Midbrain (tissue), 1 donor: ENCODE measurements at places on chromosomes 12 and 14.
A peak's percentile ranks its signal among the peaks of the same experiment; 100 is the strongest.

DNA sequence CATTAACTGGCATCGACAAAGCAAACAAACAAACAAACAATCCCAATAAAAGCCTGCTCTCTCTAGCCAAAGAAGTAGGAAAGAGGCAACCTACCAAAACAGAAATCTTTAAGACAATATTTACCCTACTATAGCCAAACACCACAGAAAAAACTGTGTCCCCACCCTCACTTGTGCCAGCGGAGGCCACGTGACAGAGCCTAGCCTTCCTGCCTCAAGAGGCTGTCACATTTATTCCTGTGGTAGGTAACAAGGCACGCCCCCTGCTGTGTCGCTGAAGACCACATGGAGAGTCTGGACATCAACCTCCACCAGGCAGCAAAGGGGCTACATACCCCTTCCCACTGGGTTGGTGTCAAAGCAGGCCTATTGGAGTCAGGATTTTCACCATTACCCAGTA, 148.1 kb downstream of the LMNTD1 start:
- no peak for DNase-seq

GRCh38 chr14:95226801-95227200, 69.5 kb upstream of the DICER1 start:
- no peak for DNase-seq

DNA sequence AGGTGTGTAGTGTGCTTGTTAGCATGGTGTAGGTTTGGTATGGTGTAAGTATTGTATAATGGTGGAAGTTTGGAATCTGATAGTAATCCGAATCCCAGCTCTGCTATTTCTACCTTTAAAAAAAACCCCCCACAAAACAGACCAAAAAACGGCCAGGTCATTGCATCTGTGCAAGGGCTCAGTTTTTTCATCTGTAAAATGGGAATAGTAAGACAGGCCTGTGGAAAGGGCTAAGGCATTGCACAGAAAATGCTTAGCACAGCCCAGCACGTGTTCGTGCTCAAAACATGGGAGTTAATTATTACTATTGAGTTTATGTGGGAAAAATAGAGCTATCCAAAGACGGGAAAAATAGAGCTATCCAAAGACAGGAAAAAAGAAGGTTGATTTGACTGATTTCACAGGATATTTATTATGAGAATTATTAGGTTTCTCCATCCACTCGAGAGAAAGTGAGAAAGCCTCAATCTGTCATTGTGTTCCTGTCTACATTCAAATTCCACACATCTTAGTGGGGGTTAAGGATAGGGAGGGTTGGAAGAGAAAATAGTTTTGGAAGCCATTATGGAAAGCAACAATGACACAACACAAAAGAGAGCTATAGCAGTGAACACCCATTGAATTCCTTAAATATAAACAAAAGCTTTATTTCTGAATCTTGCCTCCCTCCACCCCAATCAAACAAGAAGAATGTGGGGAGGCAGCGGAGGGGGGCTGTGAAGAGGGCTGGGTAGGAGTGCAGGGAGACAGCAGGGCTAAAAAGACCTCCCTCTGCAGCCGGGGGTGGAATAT, 126.8 kb upstream of the MAX start:
- no peak for DNase-seq

DNA sequence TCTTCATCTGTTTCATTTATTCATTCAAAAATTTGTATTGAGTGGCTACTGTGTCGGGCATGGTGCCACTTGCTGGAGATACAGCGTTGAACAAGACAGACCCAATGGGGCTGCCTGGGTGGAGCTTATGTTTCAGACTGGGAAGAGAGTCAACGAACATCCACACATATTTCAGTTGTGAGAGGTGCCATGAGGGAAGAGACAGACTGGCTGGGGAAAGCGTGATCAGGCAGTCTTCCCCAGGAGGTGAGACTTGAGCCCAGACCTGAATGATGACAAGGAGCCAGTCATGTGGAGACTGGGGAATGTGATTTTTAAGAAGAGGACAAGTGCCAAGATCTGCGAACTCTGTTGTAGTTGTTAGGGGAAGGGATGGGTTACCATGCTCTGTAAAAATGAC, 12.2 kb downstream of the BICD1 start:
- no peak for DNase-seq

- no peak for DNase-seq
These were observed 505.5 kb downstream of the NPAS3 start for GRCh38 chr14:33444136-33444535.

- DNase-seq: no peak
These were observed 446 bp downstream of the STAC3 start for GRCh38 chr12:57250541-57250940.

DNA sequence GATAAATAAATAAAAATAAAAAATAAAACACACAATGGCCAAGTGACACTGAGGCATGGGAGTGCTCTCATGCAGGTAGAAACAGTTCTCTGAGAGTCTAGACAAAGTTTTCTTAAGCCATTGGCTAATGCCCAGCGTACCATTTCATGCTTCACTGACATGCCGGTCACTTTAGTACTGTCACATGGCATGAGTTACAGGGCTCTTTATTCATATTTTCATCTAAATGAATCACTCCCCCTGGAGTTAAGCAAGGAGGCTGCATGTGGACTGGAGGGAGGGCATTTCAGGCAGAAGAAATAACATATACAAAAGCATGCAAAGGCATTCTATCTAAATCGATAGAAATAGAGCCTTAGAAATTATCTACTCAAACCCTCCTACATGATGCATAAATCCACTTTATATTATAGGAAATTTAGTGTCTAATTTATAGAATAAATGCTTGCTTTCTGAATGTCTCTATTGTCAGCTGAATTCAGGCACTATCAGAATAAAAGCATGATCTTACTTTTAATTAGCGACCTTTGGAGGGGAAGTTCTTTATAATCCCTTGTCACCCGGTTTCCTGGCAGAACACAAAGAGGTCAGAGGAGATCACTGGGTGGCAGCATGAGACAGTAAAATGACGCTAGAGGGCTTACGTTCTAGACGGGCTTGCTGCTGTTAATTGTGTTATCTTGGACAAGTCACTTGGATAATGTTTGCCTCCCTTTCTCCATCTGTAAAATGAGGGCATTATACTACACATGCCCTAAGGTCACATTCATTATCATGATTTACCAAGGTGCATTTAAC, 17.5 kb downstream of the DYRK4 start:
- no peak for DNase-seq

GRCh38 chr12:131897875-131898274, 3.5 kb downstream of the ULK1 start:
- DNase-seq: no peak

- DNase-seq: no peak
These were observed 27.7 kb downstream of the KLC1 start for GRCh38 chr14:103656756-103657133.

GRCh38 chr12:1643043-1643442, 14.0 kb downstream of the WNT5B start:
- no peak for DNase-seq

- DNase-seq: no peak
These were observed 198.1 kb downstream of the SEC23A start for GRCh38 chr14:38904959-38905358.

GRCh38 chr14:71403656-71404055, 496.4 kb downstream of the PCNX1 start:
- no peak for DNase-seq

GRCh38 chr14:53748691-53749090, 207.9 kb downstream of the BMP4 start:
- no peak for DNase-seq

DNA sequence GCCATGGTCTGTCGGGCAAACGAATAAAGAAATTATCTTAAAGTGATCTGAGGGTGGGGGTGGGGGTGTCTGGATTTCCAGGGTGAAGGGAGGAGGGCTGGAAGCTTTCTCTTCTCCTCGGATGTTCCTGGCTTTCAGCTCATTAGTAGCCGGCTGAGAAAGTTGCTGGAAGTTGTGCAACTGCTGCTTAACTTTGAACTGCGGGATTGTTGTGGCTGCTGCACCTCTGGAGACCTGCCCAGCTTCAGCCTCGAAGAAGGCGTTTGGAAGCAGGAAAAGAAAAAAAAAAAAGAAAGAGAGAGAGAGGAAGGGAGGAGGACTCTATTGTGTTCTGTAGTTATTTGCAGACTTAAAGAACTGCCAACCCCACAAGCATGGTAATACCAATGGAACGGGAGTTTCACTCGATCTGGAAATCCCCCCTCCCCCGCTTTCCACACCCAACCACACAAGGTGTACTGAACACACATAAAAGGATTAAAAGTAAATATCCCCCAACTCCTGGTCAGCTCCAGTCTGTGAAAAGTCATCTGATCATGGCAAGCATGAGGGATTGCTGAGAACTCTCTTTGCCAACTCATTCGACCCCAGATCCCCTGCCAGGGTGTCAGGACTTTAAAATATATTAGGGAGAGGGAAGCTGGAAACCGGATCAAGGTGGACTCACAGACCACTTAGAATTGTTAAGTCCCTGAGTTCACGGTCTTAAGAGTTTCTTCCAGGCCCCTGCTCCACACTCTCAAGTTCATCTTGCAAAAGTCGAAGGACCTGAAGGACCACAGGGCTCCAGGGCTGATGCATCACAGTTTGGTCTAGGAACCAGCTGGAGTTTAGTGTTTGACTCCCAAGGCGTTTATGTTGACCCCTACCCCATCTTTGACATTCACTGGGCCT, at the start of gene RASSF9:
RASSF9 (minus strand) TSS at position 213 of the 894 bp plus-strand sequence; CDS start at position 5, 208 bp downstream.
- peak; percentile 61 for DNase-seq

- DNase-seq: no peak
These were observed 29.9 kb upstream of the MUCL1 start for GRCh38 chr12:54824402-54824801.

GRCh38 chr12:103657331-103657730, 70.3 kb downstream of the STAB2 start:
- no peak for DNase-seq

GRCh38 chr12:109900752-109901580, 892 bp downstream of the TCHP start:
- DNase-seq: no peak

- no peak for DNase-seq
These were observed 405.8 kb downstream of the MED13L start for GRCh38 chr12:115871714-115872113.

GRCh38 chr14:102652194-102652593, 59.7 kb downstream of the RCOR1 start:
- no peak for DNase-seq

- DNase-seq: no peak
These were observed 33.8 kb upstream of the BCL2L14 start for GRCh38 chr12:12036901-12037300.

DNA sequence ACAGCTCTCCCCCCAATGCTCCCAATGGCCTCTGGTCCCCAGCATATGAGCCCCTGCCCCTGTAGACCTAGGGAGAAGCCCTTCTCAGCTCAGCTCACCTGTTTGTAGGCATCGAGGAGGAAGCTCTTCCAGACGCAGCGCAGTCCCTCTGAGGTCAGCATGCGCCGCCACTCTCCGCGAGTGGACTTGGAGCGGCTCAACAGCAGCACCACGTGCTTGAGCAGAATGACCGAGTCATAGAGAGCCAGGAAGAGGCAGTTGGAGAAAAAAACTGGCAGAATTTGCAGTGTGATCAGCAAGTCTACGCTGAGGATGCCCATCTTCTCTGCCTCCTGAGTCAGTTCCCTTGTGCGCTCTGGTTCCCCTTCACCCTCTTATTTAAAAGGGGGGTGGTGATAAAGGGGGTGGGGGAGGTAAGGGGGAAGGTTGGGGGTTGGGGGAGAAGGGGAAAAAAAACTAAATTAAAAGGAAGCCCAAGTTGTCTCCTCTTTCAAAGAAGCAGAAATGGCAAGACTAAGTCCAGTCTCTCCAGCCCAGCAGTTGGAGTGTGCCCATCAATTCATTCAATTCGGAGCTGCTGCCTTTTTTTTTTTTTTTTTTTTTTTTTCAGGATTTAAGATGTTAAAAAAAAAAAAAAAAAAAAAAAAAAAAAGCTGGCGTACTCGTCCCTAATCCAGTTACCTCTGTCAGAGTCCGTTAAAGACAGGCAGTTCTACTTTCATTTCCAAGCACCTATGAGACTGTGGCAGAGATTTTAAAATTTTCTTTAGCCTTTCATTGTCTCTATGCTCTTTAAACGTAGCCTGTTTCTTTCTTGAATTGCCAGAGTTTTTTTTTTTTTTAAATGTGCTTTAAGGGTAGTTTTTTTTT, at the start of gene DIO2:
DIO2 (minus strand) TSS at position 352 of the 870 bp plus-strand sequence; CDS start at position 320, 32 bp downstream.
- peak; percentile 68 for DNase-seq

GRCh38 chr12:3705354-3705675, 47.6 kb downstream of the CRACR2A start:
- DNase-seq: no peak

DNA sequence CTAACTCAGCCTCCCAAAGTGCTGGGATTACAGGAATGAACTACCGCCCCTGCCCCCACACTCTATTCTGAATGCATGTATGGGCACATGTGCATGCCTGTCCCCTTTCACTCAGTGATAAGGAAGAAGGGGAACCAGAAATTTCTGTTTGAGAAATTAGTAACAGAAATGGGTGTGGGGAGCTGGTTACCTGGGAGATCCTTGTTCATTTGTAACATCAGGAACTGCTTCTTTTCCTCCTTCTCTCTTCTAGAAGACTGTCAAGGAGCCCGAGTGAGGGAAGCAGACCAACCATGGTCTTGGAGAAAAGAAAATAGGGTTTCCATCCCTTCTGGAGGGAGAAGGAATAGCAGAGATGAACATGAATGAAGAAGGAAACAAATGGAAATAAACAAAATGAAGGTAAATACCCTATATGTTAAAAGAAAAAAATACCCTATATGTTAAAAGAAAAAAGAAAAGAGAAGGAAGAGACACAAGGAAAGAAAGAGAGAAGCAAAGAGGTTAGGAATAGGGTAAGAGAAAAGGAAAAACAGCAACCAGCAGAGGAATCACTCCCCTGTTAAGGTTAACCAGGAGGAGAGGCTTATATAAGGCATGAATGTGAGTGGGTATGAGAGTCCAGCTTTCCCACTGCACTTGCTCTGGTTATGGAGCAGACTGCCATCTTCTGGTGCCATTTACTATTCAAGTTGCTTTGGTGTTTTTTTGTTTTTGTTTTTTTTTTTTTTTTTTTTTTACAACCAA, 3.3 kb downstream of the PPP1R3E start:
- DNase-seq: peak; percentile 47

DNA sequence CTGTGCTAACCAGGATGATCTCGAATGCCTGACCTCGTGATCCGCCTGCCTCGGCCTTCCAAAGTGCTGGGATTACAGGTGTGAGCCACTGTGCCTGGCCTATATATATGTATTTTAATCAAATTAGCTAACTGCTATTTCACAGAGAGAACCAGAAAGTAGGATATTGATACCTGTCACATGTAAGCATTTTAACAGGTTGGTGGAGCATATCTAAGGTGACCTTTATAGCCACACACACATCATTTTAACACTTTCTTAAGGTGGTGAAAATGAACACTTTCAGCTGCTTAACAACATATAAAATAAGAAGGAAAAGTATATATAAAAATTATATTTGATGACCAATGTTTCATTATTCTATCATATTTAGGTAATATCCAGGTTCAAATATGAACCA, 57.0 kb upstream of the ATF7IP start:
- no peak for DNase-seq
